ENCODE measurements at places on chromosomes 16 and 17.

DNA sequence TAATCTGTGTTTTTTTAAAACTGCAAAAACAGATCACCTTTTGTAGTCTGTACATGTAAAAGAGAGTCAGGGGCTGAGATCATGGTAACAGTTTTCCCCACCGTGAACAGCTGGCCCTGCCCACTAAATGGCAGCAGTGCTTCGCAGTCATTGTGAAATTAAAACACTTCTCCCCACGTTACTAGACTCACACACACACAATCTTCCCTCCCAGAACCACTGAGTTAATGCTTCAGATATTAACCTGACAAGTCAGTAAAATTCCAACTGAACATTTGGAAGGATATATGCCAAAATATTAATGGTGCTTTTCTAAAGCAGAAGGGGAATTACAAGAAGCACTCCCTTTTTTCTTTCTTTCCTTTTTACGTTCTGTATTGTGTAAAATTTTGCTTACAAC lies 1.2 kb upstream of the CD300LG start:
- no peak for ATAC-seq

- no peak for ATAC-seq
Observed at GRCh38 chr16:17773698-17774101, 302.9 kb upstream of the XYLT1 start.

DNA sequence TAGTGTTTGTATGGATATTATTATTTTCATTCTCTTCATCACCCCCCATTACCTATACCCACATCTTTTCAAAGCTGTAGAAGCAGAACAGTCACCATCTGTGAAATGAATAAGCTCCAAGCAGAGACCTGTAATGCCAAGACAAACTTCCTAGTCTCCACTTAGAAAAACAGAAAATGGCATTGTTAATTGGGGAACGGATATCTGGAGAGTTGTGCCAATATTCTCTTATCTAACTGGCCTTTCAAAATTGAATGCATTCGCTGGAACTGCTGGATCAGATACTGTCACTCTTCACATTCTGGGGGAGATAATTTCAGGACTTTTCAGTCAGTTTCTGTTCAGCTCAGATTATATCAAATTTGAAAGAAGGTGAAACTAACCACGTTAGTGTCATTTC lies 464.4 kb upstream of the GOT2 start:
- no peak for ATAC-seq

- ATAC-seq: no peak
Observed at GRCh38 chr16:53433509-53433908, 762 bp upstream of the RBL2 start.

DNA sequence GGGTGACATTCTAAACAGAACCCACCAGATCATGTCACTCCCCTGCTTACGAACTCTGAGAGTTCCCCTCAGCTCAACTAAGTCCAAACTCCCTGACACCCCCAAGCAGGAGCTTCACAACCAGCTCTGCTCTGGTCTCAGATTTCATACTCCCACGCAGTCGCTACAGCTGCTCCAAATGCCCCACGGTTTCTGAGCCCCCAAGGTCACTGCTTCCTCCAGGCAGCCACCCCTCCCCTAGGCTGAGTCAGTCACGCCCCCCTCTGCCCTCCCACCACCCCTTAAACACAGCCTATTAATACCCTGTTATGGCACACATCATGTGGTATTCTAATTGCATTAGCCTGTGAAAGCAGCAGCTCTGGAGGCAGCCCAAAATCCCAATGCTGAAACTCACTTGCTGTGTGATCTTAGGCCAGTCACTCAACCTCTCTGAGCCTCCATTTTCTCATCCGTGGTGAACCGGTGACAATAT lies 51.5 kb downstream of the GSG1L start:
- no peak for ATAC-seq

DNA sequence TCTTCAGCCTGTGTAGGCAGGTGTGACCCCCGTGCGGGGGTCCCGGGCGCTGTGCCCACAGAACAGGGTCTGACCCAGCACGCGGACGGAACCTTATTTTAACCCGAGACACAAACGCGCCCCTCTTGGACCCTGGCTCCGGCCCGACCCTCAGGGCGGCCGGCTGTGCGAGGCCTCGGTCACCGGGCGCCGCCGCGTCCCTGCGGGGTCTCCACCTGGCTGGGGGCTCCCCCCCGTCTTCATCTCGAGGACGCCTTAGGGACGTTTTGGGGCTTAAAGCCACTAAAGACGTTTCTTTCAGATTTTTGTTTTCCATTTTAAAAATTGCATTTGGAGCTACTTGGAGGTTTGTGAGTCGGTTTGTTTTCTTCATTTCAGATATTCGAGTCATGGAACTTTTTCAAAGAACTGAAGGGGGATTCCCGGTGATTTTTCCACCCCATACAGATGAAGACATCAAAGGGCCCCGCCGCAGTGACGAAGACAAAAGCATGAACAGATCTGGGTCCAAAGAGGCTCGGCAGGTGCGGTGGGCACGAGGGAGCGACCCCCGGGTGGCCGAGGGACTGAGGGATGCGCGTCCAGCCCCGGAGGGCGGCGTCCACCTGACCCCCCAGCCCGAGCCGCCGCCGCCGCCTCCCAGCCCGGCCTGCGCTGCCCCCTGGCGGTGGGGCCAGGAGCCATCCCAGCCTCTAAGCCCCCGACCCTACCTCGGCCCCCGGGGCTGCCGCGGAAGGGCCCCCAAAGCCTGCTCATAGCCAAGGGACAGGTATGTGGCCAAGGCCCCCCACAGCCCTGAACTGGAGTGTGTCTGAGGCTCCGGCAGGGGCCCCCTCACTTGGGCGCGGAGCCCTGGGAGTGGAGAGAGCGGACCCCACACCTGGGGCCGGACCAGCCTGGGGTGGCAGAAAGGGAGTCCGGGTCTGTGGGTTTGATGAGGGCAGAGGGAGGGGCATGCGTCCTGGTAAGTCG lies 3.8 kb upstream of the CD7 start:
- peak; percentile 42 for ATAC-seq

- peak; percentile 23 for ATAC-seq
Observed at GRCh38 chr17:60395508-60396065, 3.7 kb upstream of the USP32 start.

DNA sequence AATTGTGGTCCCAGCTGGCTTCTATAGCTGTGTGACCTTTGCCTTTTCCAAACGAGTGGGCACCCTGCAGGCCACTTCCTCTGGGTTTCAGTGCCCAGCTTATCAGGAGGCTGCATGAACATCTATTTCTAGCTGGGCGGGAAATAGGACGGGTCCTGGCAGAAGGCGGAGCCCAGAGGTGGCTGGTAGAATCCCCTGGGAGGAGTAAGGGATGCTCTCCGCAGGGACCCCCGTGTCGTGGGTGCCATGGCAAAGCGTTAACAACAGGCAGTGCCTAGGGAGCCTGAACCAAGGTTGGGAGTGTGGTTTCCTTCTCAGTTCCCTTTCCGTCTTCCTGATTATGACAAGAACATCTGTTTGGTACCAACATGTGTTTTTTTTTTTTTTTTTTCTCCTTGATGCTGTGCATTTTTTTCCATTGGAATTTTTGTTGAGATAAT lies 58.2 kb downstream of the PLCG2 start:
- ATAC-seq: no peak
